ENCODE measurements at places on chromosomes 7 and 10.

DNA sequence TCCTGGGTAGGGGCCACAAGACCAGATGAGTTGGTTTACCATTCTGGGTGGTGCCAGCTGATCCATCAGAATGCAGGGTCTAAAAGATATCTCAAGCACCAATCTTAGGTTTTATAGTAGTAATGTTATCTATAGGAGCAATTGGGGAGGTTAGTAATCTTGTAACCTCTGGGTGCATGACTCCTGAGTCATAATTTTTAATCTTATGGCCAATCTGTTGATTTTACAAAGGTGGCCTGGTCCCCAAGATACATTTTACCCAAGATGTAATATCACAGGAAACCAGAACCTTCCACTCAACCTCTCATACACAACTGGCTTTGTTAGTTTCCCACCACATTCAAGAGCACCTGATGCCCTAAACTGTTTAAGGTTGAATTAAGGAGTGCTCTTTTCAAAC is 79.5 kb downstream of the C1GALT1 start:
- no peak for DNase-seq

DNA sequence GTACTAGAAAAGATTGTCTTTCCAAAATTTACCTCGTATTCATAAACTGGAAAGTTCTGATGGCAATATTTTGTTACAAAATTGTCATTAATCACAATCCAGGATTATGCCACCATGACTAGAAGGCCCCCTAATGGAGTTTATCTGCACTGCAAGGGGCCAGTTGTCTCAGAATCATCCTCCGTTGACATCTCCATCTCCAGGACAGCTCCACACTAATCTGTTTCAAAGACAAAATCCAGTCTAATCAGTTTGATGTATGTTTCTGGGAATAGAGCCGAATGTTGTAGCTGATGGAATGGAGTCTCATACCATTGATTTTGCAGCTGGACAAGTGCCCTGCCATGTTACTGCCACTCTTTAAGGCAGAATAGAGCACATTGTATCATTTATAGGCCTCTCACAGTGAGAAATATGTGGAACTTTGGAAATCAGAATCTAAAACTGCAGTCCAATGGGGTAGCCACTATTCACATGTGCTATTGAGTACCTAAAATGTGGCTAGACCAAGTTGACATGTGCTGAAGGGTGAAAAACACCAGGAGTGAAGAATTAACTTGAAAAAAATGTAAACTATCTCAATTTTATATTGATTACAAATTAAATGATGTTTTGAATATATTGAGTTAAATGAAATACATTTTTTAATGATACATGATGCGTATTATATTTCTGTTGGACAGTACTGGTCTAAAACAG is 38.3 kb upstream of the TOMM7 start:
- peak; percentile 66 for DNase-seq

- DNase-seq, result no peak
Observed at GRCh38 chr10:11170574-11170973, 152.9 kb downstream of the CELF2 start.

GRCh38 chr10:88042160-88043100 is 179.0 kb downstream of the PTEN start:
- peak; percentile 55 for DNase-seq

DNA sequence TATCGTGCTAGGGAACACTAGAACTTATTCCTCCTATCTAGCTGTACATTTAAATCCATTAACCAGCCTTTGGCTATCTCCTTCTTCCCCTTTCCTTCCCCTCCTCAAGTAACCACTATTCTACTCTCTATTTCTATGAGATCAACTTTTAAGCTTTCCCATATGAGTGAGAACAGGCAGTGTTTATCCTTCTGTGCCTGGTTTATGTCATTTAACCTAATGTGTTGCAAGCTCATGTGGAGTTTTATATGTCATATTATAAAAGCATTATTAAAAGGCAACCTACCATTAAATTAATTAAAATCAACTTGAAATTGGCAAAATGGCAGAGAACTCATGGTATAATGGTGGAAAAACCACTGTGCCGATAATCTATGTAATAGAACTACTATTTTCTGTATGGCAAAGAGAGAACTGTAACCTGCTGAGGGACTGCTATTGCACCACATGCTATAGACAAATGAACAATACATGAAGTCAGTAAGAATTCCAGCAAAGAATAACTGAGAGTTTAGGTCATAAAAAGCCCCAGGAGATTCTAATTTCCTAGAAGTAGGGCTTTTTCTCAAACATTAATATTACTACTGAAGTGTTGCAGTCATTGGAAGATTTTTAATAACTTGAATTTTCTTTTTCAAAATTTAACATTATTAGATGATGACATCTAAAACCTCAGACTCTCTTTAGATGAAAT is 81.8 kb downstream of the LRRN3 start:
- DNase-seq, result no peak

- DNase-seq, result peak; percentile 59
Observed at GRCh38 chr7:130492523-130493274, 814 bp downstream of the MEST start.

- no peak for DNase-seq
Observed at GRCh38 chr10:102007796-102008195, 48.2 kb downstream of the ARMH3 start.

Measured in endodermal cell (in vitro differentiated cells).